ENCODE measurements at places on chromosomes 1 and 21.

GRCh38 chr1:111290630-111291029, at the start of gene CHIA:
TSS of gene CHIA (plus strand) at chr1:111290851. CDS start at chr1:111310468, 19,617 bp downstream.
- DNase-seq: no peak

GRCh38 chr1:154940651-154941194, 4.2 kb upstream of the PMVK start:
- DNase-seq: no peak

- no peak for DNase-seq
Measured at GRCh38 chr1:161681879-161682278, 18.9 kb downstream of the FCGR2B start.

DNA sequence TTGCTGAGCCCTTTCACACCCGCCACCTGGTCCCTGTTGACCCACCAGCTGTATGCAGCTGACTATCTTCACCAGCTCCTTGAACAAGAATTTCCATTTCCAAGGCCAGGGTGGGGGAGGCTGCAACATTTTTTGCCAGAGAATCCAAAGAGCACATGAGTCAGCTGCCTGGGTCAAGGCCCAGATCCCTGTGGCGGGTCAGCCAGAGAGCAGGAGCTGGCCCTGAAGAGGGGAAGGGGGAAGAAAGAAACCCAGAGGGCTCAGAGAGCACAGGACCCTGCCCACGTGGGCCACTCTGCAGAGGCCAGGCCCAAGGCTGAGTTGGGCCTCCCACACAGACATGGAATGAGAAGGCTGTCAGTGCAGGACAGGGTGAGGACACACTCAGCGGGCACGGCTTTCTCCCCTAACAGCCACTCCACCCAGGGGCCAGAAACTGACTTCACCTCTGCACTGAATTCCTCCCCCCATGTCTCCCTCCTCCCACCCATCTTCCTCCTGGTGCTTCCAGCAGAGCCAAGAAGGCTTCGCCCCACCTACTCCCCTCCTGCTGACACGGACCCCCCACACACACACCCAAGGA, 28.9 kb downstream of the S100A6 start:
- no peak for DNase-seq

GRCh38 chr1:229075716-229076115, 195.2 kb upstream of the RAB4A start:
- DNase-seq: no peak

- no peak for DNase-seq
Measured at GRCh38 chr1:217135569-217135915, 412.3 kb upstream of the ESRRG start.

All from substantia nigra (tissue), 51 donors.